Right hindlimb (tissue), 1 donor: ENCODE measurements at places on chromosomes 2 and 18.

- no peak for DNase-seq
Measured at GRCh38 chr2:159217676-159218075, 68.8 kb downstream of the WDSUB1 start.

DNA sequence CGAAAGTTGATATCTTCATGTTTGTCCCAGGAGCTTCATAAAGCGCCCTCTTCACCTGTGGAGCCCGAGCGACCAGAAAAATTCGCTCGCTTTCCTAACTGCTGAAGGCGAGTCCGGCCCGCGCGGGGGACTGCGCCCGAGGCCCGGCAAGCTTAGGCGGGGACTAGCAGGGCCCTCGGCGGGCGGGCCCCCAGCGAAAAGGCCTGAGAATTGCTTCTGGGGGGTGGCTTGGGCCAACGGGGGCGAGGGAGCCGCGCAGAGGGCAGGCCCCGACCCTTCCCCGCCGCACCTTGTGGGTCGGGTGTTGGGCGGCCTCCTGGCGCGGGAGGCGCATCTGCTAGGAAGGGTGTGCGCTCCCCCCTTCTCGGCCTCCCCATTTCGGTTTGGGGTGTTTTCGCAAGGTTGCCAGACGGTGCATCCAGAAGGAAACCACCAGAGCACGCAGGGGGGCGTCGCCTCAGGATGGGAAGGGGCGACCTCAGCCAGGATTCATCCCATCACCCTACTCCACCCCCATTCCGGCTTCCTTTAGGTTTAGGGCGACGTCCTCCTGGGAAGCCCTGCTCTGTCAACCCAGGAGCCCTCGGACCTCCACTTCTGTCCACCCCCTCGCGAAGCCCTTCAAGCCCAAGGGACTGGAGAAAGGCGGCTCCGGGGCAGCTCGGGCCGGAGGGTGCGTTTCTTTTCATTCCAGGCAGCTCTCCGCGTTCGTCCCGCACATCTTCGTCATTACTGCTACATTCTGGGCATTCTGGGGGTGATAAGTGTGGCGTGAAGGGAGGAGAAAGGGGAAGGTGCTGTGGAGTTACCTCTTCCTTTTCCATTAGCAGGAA lies 9.1 kb downstream of the SP9 start:
- peak; percentile 23 for DNase-seq

- DNase-seq: no peak
Measured at GRCh38 chr2:32402091-32402490, 45.3 kb downstream of the BIRC6 start.

DNA sequence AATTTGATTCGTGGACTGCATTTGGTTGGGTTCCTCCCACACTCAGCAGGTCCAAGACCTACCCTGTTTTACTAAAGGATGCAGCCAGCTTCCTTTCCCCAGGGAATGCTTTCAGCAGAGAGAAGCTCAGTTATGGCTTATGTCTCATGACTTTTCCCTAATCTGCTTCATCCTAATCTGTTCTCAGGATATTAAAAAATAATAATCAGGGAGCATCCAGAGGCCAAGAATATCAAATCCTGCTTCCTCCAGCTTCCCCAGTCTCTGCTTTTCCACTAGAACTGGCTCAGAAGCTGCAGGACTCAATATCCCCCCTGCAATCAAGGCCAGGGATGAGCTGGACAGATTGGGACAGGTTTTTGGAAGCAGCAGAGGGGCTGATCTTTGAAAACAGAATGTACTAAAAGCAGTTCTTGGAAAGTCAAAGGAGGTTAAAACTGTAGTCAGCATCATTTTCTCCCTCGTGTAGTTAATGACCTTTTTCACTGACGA lies 326.9 kb upstream of the TNP1 start:
- DNase-seq: peak; percentile 79

DNA sequence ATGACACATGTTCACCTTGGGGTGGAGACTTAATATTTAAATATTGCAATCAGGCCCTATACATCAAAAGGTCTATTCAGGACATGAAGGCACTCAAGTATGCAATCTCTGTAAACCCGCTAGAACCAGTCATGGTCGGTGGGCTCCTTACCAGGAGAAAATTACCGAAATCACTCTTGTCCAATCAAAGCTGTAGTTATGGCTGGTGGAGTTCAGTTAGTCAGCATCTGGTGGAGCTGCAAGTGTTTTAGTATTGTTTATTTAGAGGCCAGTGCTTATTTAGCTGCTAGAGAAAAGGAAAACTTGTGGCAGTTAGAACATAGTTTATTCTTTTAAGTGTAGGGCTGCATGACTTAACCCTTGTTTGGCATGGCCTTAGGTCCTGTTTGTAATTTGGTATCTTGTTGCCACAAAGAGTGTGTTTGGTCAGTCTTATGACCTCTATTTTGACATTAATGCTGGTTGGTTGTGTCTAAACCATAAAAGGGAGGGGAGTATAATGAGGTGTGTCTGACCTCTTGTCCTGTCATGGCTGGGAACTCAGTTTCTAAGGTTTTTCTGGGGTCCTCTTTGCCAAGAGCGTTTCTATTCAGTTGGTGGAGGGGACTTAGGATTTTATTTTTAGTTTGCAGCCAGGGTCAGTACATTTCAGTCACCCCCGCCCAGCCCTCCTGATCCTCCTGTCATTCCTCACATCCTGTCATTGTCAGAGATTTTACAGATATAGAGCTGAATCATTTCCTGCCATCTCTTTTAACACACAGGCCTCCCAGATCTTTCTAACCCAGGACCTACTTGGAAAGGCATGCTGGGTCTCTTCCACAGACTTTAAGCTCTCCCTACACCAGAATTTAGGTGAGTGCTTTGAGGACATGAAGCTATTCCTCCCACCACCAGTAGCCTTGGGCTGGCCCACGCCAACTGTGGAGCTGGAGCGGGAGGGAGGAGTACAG lies 108.1 kb downstream of the XRCC5 start:
- no peak for DNase-seq
